Hippocampal formation (tissue), 2 donors: ENCODE measurements at places on chromosomes 11 and 22.

- DNase-seq, result no peak
These were observed 79.5 kb downstream of the PDE2A start for GRCh38 chr11:72594493-72595291.

GRCh38 chr11:118313242-118313641, 8.7 kb downstream of the CD3E start:
- no peak for DNase-seq

DNA sequence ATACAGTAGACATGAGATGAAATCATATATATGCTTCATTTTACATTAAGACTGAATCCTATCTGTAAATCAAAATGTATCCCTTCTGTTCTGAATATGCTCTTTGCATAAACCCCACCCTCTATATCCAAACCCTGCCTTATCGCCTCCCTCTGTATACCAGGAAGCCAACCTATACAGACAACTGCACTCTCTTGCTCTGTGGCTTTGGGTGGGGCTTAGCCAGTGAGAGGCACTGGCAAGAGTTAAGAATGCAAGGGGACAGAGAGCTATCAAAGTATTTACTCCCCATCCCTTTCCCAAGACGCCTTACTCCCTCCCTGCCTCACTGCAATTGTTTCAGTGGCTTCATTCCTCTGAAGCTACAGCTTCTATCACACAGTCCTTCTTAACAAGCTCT, 309.8 kb downstream of the TTC28 start:
- no peak for DNase-seq

DNA sequence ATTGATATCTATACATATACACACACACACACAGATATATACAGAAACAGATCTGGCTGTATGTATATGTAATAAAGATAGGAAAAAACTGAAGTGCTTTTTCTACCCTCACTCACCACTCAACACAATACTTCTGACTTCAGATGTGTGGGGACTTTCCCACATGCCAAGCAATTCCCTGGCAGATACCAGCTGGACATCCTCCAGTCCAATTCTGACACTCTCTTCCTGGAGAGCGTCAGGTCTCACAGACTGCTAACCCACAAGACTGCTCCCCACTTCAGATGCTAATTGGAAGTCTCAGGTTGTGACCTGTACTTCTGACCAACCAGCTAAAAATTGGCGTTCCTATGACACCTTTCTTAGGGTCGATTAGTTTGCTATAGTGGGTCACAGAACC, 140.6 kb downstream of the ATG16L2 start:
- no peak for DNase-seq

DNA sequence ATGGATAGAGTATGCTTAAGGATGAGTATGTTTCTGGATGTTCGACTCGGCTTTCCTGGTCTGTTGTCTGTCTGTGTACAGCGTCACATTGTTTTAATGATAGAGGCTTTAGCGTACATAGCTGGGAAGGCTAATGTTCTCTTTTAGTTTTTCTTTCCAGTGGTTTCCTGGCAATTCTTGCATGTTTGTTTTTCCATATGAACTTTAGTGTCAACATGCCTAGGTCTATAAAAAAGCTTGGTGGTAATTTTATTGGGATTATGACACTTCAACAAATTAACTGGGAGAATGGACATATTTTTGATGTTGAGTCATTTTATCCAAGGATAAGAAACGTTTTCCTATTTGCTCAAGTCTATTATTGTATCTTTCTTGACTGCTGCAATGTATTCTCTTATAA, 17.6 kb downstream of the F2 start:
- DNase-seq, result no peak

GRCh38 chr11:2778630-2779498, 79.1 kb upstream of the KCNQ1OT1 start:
- DNase-seq, result peak; percentile 77

DNA sequence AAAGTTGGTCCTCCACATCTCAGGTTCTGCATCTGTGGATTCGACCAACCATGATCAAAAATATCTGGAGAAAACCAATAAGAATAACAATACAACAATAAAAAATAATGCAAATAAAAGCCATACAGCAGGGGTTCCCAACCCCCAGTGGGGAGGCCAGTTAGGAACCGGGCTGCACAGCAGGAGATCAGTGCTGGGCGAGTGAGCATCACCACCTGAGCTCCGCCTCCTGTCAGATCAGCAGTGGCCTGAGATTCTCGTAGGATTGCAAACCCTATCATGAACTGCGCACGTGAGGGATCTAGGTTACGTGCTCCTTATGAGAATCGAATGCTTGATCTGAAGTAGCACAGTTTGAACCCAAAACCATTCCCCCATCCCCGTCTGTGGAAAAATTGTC, 25.4 kb upstream of the MYO18B start:
- DNase-seq, result no peak

- DNase-seq, result no peak
These were observed 12.9 kb downstream of the CAPN5 start for GRCh38 chr11:77079666-77080065.

DNA sequence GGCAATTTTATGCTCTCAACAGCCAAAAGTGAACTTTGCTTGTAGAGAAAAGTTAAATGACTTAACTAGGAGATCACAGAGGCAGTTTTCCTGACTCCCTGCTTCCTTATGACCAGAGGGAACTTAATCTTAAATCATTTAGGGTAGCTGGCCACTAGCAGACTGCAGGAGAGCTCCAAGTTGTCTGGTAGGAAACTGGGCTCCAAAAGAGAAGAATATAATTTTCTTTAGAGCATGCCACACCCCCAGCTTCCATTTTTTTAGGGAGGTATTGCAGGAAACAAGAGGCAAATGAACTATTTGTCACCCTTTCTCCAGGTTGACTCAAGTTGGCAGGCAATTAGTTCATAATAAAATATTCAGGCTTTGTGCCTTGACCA, 2.6 kb downstream of the METTL15 start:
- no peak for DNase-seq

DNA sequence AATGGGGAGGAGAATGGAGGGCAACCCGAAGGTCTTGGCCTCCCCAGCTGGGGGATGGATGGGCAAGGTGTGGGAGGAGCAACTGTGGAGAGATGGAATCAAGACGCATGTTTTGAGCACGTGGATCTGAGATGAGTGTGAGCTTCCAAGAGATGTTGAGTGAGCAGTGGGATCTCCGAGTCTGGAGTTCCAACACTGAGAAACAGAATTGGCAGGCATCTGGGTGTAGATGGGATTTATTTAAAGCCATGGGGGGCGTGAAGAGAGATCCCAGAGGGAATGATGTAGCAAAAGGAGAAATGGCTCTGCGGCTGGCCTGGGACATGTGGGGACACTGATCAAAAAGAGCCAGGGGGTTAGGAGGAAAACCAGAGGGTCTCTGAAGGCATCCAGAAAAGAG, 95.6 kb downstream of the KIAA1671 start:
- no peak for DNase-seq

- no peak for DNase-seq
These were observed 10.2 kb downstream of the GLB1L2 start for GRCh38 chr11:134341805-134342571.

DNA sequence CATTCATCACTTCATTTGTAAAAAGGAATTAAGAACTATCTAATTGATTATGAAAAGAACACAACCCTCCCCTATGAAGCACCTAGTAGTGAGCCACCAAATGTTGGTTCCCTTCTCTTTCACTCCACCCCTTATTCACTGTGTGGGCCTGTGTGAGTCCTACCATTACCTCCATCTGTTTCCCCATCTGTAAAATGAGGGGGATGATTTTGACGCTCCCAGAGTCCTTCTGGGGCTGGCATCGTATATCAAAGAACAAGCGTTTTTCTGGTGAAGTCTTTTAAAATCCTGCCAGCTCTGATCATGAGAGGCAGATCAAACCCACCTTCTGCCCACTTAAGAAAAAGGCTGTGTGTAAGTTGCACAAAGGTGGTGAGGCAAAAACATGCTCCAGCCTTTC, 96.6 kb upstream of the SEZ6L start:
- no peak for DNase-seq

- no peak for DNase-seq
These were observed 11.9 kb downstream of the HIRA start for GRCh38 chr22:19419464-19420178.

DNA sequence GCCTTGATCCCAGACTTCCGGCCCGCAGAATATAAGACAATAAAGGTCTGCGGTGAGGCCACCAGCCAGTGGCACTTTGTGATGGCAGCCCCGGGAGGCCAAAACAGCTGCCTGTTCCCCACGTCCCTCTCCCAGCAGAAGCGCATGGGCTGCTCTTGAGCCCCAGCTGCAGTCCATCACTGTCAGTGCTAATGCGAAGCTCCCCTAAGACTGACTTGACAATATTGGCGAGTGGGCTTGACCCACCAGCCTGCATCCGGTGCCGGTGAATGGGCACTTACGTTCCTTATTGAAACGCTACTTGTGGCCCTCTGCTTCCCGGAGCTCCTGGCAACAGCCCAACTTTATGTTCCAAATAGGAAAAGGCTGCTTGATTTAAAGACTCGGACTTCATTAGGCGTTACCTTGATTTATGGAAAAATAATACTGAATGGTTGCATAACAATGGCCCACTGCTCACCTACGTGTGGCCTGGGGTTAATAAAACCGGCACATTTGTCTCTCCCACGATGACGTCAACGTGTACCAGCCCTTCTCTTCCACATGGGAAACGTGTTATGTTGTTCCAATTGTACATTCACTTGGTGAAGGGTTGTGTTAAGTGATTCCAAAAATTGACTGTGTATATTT, 93.4 kb upstream of the SEPTIN5 start:
- no peak for DNase-seq

DNA sequence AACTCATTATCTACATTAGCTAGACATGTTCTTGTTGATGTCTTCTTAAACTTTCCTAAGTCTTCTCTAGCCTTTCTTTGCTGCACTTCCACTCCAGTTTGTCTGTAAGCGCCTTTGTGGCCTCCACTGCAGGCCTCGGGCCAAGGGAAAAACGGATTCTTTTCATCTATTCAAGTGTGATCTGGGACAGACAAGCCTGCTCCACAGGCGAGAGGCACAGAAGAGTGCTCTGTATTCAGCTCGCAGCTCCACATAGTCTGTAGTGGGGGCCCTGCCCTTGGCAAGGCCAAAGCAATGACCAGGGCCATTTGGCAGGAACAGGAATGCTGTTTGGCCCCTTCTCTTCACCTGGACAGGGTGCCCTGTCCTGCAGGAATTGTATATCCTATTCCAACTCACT, 84.1 kb upstream of the BARX2 start:
- DNase-seq, result peak; percentile 72

GRCh38 chr11:74257959-74258553, 53.4 kb downstream of the P4HA3 start:
- DNase-seq, result peak; percentile 5

- no peak for DNase-seq
These were observed 2.6 kb downstream of the KCNE3 start for GRCh38 chr11:74464746-74465145.

DNA sequence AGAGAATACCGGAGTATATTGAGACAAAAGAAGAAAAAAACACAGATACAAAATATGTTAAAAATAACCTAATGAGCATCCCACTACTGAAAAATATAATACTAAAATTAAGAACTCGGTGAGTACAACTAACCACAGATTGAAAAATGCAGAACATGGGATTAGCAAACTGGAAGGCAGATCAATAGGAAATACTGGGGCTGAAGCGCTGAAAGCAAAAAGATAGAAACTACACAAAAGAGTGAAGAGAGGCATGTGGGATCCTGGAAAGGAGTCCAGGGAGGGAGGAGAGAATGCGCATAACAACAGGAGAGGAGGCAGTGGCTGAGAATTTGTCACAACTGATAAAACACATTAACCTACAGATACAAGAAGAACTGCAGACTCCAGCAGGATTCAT, 159.3 kb downstream of the EFCAB6 start:
- DNase-seq, result no peak

DNA sequence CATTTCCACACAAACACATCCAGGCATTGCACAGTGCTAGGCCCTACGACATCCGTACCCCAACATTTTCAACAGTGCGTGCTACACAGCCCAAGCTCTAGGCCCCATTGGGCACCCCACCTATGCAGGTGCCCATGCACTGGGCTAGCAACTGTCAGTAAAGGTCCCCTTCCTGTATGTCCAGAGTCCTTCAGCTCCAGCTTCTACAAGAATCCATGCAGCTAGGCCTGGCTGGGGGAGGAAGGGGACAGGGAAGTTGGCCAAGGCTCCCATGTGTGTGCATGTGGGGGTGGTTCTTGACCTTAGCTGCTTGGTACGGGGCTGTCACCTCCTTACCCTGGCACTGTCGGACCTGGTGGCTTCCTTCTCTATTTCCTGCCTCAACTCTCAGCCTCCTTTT, 1.3 kb downstream of the B3GAT1 start:
- DNase-seq, result no peak

GRCh38 chr11:26027887-26028286, 304.0 kb upstream of the ANO3 start:
- DNase-seq, result no peak

DNA sequence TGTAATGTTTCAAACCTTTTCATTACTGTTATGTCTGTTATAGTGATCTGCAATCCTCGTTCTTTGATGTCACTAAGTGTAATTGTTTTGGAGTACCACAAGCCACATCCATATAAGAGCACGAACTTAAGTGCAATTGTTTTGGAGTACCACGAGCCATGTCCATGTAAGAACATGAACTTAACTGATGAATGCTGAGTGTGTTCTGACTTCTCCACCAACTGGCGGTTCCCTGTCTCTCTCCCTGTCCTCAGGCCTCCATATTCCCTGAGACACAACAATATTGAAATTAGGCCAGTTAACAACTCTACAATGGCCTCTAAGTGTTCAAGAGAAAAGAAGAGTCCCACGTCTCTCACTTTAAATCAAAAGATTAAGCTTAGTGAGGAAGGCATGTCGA, 23.5 kb downstream of the TESMIN start:
- no peak for DNase-seq

DNA sequence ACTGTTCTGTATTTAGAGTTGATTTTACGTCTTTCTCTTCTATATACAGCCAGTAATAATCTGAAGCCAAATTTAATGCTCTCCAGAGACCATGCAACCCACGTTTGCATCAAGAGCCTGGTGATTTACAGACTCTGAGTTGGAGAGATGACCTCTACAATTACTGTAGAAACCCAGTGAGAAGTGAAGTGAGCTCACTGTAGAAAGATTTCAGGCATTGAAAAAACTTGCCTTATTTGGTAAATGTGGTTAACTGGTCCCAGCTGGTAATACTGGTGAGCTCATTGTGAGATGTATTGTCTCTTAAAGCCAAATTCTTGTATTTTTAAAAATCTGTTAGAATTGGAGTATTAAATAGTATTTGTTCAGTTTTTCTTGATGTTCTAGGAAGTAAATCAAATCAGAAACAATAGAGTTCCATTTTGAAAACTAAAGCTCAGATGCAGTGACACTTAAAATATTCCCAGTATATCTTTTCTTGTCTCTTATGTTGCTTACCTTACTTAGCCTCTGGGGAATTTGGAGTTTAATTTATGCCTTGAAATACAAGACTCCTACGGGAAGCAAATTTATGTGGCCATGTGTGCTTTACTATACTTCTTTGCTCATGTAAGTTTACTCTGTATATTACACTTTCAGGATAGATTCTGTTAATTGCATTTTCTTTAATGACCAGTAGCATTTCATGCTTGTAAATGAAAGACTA, 189.9 kb downstream of the ARHGAP42 start:
- no peak for DNase-seq

- no peak for DNase-seq
These were observed 2.2 kb upstream of the HDAC10 start for GRCh38 chr22:50253046-50253915.
